Activated T-helper 1 cell treated with anti-CD3 and anti-CD28 coated beads, Interleukin-12 subunit alpha, Interleukin-12 subunit beta, Interleukin-2, Interleukin-4 antibody, amounts not matched to agents 30 ng/mL and 10 ng/mL and 1 ng/mL, durations not matched to agents 14 hours and 24 hours and 36 hours (primary cell): ENCODE measurements at places on chromosomes 6 and 20. TPM values are rescaled to one million over a fixed set of nuclear protein-coding genes. Genes with fewer than 3 reads are reported as not detected.

Gene RIMS1
- not detected in 2 replicates for total RNA-seq

Gene TBXT
- total RNA-seq: not detected in 2 replicates

Gene SLC26A8
- total RNA-seq: not detected in 2 replicates

DNA sequence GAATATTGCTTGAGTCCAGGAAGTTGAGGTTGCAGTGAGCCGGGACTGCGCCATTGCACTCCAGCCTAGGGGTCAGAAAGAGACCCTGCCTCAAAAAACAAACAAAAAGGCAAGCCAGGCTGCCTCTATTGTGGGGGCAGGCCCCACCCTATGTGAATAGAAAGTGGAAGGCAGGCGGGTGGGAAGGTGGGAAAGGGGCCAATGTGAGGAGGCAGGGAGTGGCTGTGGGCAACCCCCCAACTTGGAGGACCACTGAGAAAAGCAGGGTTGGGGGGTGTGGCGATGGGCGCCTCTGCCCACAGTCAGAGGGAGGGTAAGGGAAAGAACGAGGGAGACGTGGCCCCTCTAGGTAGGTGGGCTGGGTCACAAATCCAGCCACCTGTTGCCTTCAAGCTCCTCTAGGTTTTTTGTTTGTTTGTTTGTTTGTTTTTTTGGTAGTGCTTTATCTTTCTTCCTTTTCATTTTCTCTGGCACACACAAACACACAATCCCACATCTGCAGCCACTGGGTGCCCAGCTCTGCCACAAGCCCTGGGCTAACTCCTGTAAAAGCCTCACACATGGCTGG lies 5.3 kb upstream of the AP5S1 start:
- no peak for DNase-seq

- no peak for DNase-seq
Observed at GRCh38 chr6:54285595-54285994, 22.6 kb upstream of the TINAG start.

DNA sequence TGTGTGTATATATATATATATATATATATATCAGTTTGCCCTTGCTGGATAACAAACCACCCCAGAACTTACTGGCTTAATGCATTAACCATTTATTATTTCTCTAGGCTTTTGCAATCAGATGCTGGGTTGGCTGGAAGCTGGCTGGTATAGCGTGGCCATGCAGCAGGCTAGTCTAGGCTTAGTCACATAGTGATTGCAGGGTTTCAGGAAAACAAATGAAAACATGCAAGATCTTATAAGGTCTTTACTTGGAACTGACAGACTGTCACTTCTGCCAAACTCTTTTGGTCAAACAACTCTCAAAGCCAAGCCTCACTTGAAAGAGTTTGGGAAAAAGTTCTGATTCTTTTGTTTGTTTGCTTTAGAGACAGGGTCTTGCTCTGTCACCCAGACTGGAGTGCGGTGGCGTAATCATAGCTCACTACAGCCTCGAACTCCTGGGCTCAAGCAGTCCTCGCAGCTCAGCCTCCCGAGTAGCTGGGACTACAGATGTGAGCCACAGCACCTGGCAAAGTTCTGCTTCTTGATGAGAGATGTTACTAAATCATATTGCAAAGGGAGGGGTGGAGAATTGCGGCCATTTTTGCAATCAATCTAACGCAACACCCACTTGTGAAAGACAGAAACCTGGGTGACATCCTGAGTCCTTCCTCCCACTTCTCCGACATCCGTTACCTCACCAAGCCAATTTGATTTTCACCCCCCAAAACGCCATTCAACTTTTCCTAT lies 74.6 kb upstream of the RNF24 start:
- no peak for DNase-seq

DNA sequence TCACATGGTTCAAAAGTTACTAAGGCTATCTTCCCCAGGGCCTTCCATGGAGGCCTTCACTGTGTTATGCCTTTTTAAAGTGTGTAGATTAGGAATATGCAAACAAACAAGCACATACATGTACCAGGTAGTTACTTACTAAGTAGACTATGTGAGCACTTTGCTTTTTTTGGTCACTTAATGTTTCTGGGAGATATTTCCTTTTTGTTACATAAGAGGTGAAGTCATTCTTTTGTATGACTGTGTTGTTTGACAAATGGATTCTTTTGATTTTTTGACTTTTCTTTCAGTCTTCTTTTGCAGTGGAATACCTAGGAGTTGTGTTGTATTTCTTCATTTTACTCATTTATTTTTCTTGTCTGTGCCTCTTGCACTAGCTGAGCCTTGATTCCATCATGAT lies 39.6 kb upstream of the BCAS1 start:
- no peak for DNase-seq

GRCh38 chr6:105849746-105850145 lies 236.4 kb upstream of the PRDM1 start:
- no peak for DNase-seq

DNA sequence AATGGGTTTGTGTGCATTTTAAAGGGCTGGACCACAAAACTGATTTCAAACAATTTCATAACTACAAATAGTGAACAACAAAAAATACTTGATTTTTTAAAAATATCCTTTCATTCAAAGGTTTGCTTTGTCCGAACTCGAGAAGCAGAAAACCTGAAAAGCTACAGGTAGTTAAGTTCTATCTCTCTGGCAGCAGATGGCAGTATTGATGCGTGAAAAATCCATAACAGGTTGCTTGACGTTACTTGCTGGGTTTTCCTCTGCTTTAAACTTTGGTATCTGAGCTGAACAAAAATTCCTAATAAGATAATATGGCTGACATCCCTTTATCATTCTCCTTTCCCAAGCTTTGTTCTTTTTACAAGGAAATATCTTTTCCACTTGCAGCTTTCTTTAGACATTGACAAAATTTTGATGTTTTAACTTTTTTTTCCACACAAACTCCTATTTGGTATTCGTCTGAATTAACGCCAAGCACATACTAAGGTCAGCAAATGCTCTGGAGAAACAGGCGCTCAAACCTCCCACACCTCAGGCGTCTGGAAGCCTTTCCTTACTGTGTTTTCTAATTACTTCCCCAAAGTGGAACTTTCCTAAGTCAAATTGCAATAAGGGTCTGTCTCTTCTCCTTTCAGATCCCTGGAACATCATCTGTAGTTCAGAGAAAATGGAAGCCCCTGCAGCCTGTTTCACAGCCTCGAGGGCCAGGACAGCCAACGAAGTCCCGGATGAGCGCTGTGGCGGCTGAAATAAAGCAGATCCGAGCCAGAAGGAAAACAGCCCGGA lies 50.3 kb upstream of the GFRAL start:
- no peak for DNase-seq
